CD4-positive, alpha-beta T cell treated with Interferon alpha-2 for 1 hour (primary cell): ENCODE measurements at places on chromosomes 6 and 20.

GRCh38 chr6:118288355-118289124, 259.6 kb upstream of the PLN start:
- DNase-seq = no peak

DNA sequence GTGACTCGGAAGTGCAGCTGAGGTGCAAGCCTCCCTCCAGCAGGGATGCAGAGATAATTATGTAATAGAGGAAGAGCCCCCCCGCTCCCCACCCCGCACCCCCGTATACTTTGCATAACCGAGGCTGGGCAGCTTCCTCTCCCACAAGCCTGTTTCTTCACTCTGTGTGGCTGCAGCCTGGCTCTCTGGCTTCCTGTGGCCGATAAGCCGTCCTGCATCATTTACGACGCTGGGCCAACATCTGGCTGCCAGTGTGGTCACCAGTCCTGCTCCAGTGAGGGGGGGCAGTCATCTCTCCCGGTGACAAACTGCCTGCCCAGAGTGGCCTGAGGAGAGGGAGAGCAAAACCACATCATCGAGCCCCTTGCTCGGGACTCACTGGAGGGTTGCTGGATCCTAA, 59.2 kb downstream of the RBM38 start:
- DNase-seq = peak; percentile 63

DNA sequence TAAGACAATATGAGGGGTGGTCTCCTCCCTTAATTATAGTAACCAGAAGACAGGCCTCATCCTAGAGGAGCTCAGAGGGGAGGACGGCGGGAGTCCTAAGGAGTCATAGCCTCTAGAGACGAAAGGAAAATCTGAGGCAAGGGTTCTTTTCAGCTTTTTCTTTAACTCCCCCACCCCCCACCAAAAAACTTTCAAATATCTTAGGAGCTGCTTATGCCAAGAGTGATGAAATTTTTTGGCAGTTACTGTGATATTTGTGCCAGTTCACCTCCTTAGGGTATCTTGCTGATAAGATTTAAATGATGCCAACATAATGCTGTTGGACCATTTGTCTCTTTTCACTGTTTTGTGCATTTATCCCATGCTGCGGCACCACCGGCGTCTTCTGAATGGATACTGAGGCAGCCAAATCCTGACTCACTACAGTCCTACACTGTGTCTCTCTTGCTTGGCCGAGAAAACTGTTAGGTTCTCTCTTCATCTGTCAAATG, 44.5 kb upstream of the DSE start:
- DNase-seq = no peak

DNA sequence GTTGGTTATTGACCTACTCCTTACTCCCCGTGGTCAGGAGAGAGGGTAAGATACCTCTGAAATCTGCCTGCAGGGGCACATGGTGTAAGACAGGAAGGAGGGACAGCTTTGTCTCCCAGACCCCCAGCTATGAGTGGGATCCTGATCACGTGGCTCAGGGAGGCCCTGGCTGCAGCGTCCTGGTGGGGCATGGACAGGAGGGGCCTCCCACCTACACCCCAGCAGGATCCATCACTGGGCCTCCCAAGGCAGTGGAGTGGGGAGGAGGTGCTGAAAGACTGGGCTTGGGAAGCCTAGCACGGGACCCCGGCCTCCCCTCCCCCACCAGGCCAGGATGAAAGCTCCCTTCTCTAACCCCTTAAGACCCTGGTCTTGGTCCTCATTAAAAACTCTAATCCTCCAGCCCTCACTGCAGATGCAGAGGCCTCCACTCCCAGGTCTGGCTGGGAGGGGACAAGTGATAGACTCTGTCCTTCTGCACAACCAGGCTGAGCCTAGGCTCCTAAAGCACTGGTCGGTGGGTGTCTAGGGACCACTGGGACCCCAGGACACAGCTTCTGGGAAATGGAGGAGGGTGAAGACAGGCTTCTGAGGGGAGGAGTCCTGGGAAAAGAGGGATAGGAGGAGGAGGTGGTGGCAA, 29.6 kb upstream of the VEGFA start:
- no peak for DNase-seq

GRCh38 chr6:158565122-158565429, 5.2 kb downstream of the TMEM181 start:
- no peak for DNase-seq

DNA sequence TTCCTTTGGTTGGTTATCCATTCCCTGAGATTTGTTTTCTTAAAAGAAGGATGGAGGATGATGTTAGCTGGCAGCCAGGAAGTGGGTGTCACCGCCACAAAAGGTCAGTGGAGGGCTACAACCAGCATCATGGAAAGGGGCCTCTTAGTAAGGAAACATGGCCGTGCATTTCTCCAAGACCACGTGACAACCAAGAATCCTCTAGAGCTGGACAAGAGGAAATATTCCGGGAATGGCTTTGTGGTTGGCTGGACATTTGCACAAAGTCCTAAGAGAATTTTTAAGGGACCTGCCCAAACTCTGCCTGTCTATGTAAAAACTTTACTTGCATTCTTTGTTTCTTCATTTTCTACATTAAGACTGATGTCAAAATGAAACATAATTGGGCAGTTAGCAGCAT, 399.9 kb upstream of the MARCKS start:
- DNase-seq = no peak

- DNase-seq = no peak
Observed at GRCh38 chr6:106473812-106474211, 113.3 kb downstream of the CRYBG1 start.

DNA sequence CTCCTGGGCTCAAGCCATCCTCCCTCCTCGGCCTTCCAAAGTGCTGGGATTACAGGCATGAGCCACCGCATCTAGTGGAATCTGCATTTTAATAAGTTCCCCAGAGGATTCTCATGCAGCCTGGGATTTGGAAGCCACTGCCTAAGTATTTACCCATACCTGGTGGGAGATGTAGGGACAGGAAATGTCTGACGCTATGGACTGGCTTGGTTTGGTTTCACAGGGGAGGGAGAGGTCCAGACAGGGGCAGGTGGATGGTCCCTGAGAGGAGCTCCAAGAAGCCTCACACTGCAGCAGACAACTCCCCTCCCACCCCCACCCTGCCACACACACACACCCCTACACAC, 4.4 kb downstream of the VSTM2L start:
- DNase-seq = no peak

DNA sequence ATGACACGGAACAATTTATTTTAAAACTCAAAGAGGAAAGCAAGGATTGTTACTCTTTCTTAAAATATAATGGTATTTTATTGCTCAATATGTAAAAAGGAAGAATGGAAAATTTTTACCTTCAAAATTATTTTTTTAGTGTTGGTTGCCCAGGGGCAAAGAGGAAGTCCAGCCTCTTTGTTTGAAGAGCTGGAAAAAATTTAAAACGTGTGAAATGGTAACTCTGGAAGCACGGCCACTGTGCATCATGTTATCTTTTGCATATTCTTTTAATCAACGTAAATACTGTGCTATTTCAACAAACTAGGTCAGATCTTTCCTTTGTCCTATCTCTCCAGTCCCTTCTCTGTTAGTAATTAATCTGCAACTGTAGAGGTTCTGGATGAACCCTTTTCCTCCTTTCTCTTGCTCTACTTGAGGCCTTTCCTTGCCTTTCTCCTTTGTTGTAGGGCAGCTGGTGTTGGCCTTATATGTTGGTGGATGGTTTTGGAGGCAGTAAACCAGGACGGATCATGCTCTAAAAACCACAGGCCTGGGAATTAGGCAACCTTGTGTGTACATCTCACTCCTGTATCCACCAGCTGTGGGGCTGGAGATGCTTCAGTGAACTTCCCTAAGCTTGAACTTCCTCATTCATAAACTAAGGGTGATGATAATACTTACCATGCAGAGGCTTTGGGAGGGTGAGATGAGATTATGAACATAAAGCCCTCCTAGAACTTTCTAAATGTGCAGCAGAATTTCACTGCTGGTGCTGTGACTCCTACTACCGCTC, 143.3 kb downstream of the PRL start:
- no peak for DNase-seq

- no peak for DNase-seq
Observed at GRCh38 chr6:79042799-79043126, 35.3 kb downstream of the PHIP start.

- no peak for DNase-seq
Observed at GRCh38 chr6:56689663-56690062, 47.0 kb upstream of the DST start.

DNA sequence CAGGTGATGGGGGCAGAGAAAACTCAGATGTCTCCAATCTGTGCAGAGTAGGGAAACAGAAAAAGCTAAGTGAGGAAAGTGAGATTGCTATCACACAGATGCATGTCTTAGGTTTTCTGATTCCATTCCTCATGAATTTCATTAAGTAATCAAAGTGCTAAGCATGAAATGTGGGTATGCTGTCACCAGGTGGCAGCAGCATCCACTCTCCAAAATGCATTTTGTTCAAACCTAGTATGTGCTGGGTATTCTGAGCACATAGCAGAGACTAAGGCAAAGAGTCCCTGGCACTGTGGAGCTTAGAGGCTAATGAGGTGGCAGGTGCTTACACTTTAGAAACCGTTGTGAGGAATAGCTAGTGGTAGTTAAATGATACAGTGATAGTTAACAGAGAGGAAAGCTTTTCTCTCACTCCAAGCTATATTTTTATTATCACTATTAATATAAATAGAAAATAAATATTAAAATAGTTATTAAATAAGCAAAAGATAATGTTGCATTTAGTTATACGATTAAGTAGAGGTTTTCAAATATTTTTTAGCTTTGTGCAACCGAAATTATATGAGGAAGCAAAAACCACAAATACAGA, 179.5 kb downstream of the CDH26 start:
- peak; percentile 24 for DNase-seq

GRCh38 chr20:51978070-51978501, 175.8 kb upstream of the SALL4 start:
- DNase-seq = no peak

DNA sequence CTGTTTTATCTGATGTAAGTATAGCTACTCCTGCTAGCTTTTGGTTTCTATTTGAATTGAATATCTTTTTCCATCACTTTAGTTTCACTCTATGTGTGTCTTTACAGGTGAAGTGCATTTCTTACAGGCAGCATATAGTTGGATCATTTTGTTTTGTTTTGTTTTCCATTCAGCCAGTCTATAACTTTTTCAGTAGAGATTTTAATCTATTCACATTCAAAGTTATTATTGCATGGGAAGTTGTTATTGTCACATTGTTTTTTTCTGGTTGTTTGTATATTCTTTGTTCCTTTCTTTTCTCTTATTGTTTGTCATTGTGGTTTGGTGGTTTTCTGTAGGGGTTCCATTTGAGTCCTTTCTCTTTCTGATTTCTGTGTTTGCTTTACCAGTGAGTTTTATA, 151.2 kb downstream of the PDE10A start:
- no peak for DNase-seq

DNA sequence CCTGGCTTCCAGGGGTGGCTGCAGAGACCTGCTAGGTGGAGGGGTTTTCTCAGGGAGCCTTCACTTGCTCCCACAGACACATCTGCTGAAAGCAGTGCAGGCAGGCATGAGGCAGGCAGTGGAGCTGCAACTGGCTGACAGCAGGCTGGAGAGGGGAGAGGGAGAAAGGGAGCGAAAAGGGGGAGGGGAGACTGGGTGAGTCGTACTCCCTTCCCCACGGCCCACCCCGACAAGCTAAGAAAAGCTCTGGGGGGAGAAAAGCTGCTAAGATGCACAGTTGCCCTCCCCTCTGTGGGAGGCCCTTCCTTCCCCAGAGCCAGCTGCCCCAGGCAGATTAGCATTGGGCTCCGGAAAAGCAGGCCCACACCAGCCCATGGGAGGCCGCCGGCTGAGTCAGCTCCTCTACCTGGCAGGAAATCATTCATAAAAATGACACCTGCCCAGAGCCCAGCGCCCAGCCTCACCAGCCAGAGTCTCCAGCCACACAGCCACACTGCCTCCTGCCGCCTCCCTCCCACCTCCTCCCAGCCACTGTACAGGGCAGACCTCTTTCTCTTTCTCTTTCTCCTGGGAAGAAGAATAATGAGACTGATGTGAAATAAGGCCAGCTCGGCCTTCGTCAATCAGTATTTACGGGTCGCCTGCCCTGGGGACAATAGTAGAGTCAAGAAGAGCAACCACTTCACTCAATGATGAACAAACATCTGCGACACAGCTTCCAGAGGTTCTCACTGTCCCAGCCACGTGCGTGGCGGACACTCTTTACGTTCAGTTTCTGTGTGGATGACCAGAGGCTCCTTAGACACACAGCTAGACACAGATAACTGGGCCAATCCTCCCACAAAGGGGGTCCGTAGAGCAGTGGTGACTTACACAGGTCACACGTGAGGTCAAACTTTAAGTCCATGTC, 7.7 kb upstream of the C20orf203 start:
- DNase-seq = no peak

- no peak for DNase-seq
Observed at GRCh38 chr6:5681480-5681879, 325.2 kb downstream of the NRN1 start.

- DNase-seq = no peak
Observed at GRCh38 chr6:20191992-20192391, 20.3 kb downstream of the MBOAT1 start.

DNA sequence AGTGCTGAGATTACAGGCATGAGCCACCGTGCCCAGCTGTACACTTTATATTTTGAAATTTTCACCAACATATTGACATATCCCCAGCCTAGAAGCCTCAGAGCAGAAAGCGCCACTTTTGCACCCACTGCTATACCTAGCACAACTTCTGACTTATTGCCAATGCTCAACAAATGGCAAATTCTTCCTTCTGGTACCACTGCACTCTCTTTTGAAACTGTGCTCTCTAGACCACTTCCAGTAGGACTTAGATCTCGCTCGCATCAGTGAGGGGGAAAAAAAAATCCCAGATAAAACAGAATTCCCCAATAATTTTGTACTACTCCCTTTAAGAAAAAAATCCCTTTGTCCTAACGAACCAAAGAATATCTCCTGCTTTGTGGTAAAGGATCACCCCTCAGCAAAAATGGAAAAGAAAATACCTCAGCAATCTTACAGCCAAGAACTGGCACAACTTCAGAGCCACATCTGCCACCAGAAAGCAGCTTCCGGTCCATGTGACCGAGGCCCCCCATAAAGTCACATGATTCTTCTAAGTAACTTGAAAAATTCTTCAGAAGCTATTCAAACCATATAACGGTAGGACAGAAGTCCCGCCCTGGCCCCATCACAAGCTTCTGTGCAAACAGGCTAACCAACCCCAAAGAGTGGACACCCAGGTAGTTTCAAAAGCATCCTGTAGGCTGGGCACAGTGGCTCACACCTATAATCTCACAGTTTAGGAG, 18.5 kb upstream of the IL17F start:
- no peak for DNase-seq

DNA sequence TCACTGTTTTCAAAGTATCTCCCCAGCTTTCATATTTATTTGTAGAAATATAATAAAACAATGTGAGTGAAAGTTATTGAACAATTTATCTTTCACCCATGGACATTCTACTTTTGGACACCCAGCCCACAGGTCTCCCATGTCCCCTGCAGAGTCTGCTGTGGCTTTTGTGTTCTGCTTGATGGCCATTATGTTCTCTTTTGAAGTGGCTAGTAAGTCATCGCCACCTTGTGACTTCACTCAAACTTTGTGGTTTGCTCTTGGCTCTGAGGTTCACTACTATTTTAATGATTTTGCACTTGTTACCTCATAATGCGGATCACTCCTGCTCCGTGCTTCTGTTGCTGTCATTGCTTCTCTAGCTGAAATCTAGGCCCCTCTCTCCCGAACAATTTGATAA, 10.2 kb upstream of the DEFB113 start:
- DNase-seq = no peak
